NCI-H1417 treated with DMSO at 0.1 percent for 48 hours (cell line): ENCODE measurements at places on chromosomes 4 and X.

DNA sequence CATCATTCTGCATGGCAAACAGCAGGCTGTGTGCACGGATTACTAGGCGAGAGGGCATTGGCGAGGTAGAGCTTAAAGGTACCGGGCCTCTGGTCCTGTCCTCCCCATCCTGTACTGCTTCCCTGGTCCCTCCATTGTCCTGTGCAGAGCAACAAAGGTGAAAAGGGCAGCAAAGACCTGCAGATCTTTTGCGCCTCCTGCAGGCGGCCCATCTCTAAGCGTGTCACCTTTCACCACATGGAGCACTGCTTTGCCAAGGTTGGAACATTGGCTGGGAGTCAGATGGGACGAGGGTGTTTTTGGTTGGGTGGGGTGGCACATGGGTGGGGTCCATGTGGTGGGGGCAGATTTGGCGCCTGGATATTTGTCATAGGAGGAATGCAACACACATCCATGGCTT is 64.7 kb upstream of the UXT start:
- DNase-seq, result no peak

DNA sequence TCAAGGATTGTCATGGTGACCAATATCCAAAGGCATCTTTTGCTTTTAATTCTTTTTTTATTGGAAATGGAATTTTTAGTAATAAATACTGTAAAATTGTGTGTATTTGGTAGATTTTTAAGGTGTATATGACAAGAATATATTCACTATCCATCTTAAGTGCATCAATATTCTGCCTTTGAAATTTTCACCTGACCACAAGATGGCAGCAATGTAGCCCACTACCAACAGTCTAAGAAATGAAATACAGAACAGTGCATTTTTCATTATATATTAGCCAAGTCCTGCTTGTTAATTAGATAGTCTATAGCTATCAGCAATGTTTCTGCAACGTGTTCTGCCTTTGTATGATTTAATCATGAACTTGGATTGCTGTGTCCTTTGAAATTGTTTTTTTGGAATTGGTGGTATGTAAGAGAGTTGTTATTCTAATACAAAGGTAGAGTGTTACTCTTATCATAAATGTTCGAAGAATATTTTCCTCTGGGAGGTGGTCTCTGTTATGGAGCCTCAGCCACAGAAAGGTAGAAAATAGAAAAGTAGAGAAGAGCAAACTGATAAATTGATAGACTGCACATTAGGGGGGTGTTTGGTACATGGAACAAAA is 38.2 kb downstream of the HPGDS start:
- DNase-seq, result no peak

- no peak for DNase-seq
Measured at GRCh38 chr4:87306056-87306455, 16.6 kb downstream of the HSD17B13 start.

DNA sequence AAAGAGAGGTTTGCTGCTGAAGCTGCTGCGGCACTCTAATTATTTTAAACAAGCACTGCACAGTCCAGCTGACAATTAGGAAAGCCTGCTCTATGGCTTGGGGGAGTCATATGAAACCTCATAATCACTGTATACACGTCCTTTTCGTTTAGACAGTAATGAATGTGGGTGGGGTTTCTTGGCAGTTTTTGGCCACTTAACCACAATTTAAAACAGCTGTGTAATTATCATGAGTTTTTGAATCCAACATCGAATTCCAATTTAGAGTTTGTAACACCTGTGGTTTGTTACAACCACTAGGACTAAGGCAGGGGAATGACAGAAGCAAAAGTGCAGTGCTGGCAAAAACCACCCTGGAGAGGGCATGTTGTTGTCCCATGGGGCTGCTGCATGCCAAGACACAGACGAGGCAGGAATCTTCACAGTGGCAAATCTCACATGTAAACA is 99.5 kb downstream of the CXXC4 start:
- peak; percentile 67 for DNase-seq

DNA sequence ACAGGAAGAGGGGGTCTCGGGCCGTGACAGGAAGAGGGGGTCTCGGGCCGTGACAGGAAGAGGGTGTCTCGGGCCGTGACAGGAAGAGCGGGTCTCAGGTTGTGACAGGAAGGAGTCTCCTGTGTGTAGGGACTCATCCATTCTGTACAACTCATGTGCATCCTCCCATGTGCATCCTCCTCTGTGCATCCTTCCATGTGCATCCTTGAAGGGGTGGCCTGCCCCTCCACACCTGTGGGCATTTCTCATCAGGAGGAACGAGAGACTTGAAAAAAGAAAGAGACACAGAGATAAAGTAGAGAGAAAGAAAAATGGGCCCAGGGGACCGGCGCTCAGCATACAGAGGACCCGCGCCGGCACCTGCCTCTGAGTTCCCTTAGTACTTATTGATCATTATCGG is 30.2 kb upstream of the PLCXD1 start:
- DNase-seq, result no peak

DNA sequence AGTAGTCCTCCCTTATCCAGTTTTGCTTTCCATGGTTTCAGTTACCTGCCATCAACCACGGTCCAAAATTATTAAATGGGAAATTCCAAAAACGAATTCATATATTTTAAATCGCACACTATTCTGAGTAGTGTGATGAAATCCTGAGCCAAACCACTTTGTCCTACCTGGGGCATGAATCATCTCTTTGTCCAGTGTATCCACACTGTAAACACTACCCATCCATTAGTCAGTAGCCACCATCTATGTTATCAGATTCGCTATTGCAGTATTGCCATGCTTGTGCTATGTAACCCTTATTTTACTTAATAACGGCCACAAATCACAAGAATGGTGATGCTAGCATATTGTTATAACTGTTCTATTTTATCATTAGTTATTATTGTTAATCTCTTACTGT is 704.6 kb downstream of the SMARCA1 start:
- DNase-seq, result no peak

DNA sequence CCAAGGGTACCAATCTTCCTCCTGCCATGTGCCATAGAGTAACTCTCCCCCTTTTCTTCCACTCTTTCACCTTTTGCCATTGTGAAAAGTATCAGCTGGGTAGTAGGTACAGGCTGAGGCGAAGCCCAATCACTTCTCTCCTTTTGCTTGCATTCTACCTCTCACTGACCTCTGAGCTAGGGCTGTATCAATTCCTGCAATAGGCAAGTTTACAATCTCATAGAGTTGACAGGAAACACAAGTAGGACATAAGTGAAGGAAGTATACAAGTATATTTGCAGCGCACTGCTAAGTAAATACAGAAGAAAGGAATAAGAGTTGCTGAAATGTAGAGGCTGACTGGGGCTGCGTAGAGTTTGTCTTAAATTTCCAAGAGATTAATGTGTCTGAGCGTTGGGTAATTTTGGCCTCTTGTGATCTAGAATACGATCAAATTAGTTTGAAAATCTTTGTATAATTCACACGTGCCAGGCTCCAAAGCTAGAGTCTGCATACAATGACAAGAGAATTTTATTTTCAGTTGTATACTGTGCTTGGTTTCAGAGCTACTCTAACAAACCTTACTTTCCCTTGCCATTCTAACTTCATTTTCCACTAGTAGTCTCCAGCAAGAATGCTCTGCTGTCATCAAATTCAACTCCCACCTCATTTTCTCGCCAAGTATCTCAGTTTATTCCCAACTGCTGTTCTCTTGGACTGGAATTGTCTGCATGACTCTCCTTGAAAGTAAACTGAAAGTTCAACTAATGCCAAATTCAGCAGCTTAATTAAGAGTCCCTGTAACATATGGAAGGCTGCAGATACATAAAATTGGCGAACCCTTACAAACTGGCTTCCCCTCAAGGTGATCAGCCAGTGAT is 90.3 kb downstream of the ATP11C start:
- DNase-seq, result no peak

DNA sequence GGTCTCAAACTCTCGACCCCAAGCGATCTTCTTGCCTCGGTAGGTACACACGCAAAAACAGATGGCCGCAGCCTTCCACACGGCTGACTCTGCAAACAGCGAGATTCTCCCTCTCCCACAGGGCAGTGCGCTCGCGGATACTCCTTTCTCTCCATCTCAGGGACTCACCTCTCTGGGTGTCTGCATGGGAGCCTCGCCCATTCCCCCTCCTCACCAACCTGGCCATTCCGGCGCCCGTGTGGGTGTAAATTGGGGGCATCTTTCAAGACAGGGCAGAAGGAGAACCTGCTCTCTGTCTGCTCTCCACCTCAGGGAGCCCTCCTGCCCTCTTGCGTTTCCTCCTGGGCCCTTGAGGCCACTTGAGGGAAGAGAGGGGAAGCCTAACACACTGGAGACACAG is 4.4 kb downstream of the CTAG2 start:
- no peak for DNase-seq

DNA sequence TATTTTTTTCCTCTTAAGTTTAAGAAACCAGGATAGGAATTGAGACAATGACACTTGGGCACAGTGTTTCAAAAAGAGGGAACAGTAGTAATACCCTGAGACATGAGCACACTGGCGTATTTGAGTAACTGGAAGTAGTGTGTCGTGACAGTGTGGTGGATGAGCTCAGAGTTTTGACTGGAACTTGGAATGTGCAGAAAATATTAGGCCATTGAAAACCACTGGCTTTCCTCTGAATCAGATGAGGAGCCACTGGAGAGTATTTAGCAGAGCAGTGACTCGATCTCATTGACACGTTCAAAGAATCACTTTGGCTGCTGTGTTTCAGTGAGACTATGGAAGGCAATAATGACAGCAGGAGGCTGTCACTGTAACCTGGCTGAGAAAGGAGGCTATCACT is 1531.2 kb downstream of the STIM2 start:
- no peak for DNase-seq

DNA sequence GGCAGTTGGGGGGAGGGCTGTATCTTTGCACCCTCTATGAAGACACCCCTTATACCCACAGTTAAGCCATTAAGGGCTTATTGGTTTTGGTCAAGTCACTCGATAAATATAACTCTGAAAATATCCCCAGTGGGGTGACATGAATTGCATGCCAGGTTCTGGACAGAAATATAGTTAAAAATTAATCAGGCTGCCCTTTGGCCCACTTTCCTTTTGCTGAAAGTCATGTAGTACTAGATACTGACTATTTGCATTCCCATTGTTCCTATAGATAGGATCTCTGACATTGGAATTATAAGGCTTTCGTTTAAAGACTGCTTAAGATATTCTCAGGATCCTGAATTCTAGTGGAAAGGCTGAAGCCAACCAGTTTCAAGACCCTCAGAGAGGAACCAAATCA is 43.5 kb upstream of the LAMP2 start:
- no peak for DNase-seq

GRCh38 chr4:4599481-4600275 is 57.8 kb upstream of the STX18 start:
- DNase-seq, result no peak

DNA sequence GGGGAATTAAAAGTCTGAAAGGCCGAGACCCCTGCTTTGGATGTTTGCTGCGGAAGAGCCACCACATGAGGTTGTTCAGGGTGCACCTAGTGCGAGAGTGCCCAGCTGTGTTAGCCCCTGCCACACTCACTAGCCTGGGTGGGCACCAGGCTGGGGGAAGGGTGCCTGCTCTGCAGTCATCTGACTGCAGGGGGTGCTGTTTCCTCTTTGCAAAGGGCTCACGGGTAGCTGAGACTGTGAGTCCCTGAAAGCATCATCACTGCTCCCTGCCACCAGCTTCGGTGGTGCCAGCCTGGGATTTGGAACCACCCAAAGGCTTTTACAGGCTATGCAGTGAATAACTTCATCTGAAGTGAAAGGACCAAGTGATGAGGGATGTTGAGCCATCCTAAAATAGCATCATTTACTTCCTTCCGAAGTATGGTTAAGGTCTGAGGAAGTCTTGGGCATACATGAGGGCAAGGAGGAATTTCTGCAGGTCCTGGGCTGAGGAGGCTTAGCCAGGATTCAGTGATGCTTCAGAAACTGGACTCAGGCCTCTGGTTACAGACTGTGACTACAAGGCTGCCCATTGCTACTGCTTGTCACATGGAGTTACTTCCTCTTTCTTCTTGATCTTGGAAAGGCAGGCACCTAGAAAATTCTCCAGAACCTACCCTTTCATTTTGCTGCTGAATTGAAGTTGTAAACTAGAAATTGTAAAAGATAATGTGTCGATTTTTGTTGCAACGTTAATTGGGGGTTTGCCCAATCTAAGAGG is 293.2 kb upstream of the PRPS2 start:
- no peak for DNase-seq

GRCh38 chrX:41616255-41616654 is 72.5 kb upstream of the GPR34 start:
- no peak for DNase-seq

GRCh38 chr4:7068279-7068842 is 497 bp upstream of the GRPEL1 start:
- no peak for DNase-seq
